ENCODE measurements at places on chromosomes 13 and 19.

DNA sequence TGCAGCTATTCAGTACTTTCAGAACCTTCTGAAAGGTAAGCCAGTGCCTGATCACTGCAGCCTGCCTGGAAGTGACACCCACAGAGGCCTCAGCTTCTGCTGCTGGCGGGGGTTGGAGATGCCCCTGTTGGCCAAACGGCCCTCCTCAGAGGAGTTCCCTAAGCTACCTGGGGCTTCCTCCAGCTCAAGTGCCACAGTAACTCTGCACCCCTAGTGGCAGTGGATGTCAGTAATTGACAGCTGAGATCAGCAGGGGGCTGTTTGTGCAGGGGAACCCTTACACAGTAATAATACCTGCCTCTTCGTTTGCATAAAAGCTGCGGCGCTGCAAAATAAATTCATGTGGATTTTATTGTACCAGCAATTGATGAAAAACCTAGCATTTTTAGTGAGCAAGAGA lies 28.9 kb downstream of the TDRD12 start:
- no peak for DNase-seq

GRCh38 chr19:31339411-31339810 lies 9.8 kb downstream of the TSHZ3 start:
- DNase-seq: no peak

DNA sequence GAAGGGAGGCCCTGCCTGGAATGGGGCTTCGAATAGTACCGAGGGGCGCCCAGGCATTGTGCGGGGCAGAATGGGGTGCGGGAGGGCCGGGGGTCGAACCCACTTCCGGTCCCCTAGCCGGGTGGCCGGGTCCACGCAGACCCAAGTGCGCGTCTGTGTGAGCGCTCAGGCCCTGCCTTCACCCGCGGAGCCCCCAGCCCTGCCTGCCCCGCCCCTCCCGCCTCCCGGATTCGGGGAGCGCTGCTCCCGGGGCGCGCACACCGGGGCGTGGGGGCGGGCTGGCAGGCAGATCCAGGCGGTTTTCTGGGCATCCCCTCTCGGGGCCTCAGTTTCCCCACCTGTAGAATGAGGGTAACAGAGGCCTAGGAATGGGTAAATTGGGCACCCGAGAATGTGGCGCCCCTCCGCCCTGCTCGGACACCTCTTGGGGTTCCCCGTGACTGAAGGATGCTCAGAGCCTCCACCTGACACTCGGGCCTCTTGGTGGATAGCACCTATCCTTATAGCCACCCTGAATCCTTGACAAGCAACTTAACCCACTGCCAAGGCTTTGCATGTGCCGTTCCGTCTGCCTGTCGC lies 682 bp downstream of the PIK3R2 start:
- DNase-seq: no peak

DNA sequence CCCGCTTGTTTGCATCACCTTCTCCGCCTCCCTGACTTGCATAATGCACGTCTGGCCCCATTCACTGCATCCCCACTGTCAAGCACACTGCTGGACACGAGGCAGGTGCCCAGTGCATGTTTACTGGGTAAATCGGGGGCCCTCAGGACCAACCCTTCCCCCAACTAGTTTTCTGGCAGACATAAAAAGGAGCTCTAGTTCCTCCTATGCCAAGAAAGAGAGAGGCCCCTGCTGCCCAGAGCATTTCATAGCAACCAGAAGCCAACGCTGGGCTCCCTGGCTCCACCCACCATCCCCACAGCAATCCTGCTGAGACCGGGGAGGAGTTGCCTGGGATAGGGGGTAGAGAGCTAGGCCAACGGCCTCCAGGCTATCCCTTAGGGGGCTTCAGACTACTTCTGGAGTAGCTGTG lies 23.2 kb downstream of the ANKRD27 start:
- DNase-seq: no peak

GRCh38 chr13:26548205-26548765 lies 9.2 kb upstream of the WASF3 start:
- no peak for DNase-seq

GRCh38 chr13:63163903-63164302 lies 1748.3 kb upstream of the PCDH20 start:
- no peak for DNase-seq

GRCh38 chr19:28960586-28960985 lies 252.4 kb downstream of the UQCRFS1 start:
- DNase-seq: no peak

DNA sequence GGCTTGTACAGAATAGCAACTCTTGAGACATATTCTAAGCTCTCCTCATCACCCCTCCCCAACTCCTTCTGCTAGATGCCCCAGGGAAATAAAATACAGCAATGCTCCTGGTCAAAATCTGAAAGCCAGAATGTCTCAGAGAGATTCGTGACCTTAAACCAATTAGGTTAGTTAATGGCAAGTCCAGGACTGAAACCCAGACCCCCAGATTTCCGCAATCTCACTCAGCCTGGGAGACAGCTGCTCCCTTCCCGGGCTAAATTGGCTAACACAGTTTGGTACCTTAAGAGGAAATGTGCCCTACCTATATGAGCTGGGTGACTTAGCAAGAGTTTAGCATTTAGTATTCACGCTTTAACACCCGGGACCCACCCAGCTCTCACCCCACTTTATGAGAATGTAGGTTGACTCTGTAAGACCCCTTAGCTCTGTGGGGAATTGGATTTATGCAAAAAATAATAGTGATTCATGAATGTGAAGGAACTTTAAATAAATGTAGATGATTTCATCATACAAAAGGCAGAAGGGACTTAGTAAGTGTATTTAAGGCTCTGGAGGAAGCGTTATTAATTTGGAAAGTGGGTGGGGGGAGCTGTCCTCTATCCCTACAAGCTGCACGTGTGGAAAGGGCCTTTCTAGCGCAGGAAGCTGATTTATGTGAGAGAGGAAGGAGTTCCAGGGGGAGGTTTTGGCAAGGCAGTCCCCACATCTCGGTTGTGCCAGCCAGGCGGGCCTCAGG lies 1.1 kb downstream of the DLEU7 start:
- DNase-seq: no peak

GRCh38 chr19:2574971-2575630 lies 99.2 kb downstream of the GADD45B start:
- no peak for DNase-seq

DNA sequence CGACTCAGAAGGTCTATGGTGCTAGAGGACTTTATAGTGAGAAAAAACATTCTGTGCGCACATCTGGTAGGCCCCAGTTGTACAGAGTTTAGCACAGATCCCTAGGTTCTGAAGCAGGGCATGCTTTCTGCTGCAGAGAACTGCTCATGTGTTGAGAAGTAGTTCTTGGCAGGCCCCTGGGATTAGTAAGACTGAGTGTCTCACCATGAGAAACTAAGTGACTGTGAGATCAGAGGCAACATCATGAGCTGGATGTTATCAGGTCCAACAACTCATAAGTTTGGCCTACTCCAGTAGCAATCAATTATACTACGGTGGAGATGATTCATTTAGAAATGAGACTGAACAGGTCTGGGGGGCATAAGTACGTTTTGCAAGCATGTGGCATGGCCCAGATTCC lies 507.4 kb upstream of the KLF12 start:
- no peak for DNase-seq

- peak; percentile 90 for DNase-seq
Observed at GRCh38 chr19:44746946-44747738, 1.4 kb upstream of the BCL3 start.

- peak; percentile 72 for DNase-seq
Observed at GRCh38 chr19:40139533-40140287, 49.0 kb upstream of the ZNF780A start.

DNA sequence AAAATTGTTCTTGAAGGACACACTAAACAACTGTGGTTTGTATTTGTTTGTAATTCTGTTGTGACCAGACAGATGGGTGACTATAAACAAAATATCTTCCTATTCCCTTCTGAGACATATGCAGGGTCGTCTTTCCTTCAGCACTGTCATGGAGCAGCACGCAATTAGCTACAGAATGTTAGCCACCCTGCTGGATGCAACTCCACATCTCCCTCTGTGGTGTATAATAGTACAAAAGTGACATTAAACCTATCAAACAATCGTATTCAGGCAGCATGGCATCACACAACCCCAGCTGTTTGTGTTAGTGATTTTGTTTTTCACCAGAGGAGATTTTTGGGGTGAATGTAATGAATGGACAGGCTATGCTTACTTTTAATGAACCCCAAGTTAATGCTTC lies 146.2 kb downstream of the GPC6 start:
- no peak for DNase-seq

DNA sequence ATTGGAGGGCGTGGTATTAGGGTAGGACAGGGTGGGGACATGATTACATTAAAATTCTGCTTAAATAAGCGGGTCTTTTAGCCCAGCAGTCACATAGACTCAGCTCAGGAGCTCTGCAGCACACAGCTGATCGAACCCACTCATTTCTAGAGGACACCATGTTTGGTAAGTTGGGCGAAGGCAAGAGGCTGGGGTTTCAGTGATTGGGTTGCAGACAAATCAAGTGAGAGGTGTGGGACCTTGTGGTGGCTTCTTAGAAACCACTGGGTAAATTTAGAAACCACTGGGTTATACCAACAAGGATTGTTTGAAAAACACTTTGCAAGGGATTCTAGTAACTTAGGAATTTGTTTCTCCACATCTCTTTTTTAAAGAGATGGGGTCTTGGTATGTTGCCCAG lies at the start of gene LEUTX:
TSS of gene LEUTX (plus strand) at position 92 of the 400 bp plus-strand sequence. CDS start at position 159, 67 bp downstream.
- DNase-seq: no peak

GRCh38 chr13:95833126-95833525 lies 156.2 kb downstream of the DNAJC3 start:
- DNase-seq: peak; percentile 2

- no peak for DNase-seq
Observed at GRCh38 chr13:99374994-99375737, 68.0 kb upstream of the GPR183 start.

DNA sequence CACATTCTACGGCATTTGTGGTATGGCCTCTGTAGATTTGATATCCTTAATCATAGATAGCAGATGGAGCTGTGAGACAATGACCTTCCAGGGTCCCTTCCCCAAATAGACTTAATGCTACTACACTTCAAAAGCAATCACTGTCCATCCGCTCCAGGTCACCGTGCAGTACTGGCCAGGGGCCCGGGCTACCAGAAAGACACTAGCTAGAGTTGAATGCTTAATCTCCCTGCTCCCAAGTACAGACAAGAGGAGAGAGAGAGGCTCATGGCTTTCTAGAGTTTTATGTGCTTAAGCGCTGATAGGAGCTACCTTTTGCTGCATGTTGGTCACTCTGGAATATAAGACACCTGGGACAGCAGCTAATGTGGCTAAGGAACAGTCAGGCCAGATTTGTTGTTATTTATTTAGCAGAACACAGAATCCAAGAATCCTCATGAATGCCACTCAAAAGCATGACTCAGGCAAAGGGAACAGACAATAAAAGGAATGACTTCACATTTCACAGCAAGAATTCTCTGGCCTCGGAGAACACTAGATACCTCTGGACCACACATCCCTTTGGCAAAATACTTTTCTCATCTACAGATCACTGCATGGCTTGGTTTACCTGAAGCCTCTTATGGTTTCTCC lies 165.0 kb downstream of the LACC1 start:
- no peak for DNase-seq

GRCh38 chr13:61768175-61768574 lies 352.5 kb upstream of the PCDH20 start:
- DNase-seq: no peak

- no peak for DNase-seq
Observed at GRCh38 chr13:52804202-52804641, 44.2 kb downstream of the PCDH8 start.

- no peak for DNase-seq
Observed at GRCh38 chr13:99477493-99477892, 23.8 kb upstream of the TM9SF2 start.

- DNase-seq: no peak
Observed at GRCh38 chr13:99774644-99775043, 196.9 kb downstream of the ZIC5 start.

DNA sequence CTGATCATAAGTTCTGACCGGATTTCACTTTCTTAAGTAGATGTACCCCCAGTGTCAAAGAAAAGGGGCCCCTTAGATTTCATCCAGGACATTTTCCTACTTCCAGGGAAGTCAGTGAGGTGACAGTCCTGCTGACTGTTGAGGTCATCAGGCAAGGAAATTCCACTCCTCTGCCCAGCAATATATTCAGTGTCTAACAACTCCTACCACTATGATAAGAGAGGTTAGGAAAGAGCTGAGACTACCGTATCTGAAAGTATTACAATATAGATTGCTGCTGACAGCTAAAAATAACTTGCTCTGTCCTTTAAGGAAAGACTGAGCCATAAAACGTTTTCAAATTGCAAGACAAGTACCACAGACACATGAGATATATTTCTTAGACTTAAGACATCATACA lies 325.1 kb downstream of the EFNB2 start:
- DNase-seq: no peak

GRCh38 chr19:43809762-43810696 lies 7.8 kb upstream of the LYPD5 start:
- peak; percentile 83 for DNase-seq

- peak; percentile 37 for DNase-seq
Observed at GRCh38 chr13:51848674-51849073, 3.7 kb upstream of the TMEM272 start.

DNA sequence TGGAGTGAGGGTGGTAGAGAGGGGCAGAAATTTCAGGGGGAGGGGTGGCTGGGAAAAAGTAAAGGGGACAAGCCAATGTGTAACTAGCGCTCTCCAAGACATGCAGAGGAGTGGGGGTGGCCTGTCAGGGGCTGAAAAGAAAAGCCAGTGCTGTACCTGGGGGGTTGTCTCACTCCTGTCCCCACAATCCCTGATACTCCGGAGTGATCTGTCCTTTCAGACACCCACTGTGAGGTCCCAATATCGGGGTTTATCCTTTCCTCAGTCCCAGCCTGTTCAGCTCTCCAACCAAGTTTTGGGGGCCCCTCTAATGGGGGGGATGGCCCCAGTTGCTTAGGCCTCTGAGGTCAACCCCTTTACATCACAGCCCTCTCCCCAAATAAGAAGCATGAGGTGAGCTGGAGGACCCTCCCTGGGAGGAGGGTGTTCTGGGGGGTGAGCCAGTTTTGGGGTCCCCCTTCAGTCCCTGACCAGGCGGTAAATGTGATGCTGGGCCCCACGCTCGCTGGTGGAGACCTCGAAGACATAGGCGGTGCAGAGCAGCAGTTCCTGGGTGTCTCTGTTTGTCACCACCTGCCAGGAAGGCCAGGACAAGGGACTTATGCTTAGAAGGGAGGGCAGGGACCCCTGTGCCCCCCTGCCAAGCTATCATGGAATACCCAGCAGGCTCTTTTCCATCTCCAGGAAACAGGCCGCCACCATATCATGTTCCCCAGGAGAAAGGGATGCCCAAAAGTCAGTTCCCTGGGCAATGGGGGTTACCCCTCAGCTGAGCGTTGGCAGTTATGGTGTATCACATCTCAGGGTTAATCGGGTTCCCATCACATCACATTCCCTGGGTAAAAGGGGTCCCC lies 5.9 kb downstream of the CD37 start:
- DNase-seq: no peak

GRCh38 chr19:39746836-39747529 lies 9.2 kb upstream of the CLC start:
- DNase-seq: no peak

GRCh38 chr13:103451656-103452055 lies 385.4 kb upstream of the SLC10A2 start:
- DNase-seq: no peak
